ENCODE measurements at places on chromosomes 6 and 20. TPM values are rescaled to one million over a fixed set of nuclear protein-coding genes. Genes with fewer than 3 reads are reported as not detected.

Gene MCCD1
- total RNA-seq = not detected

Gene ZSCAN9
- 14.9 TPM for total RNA-seq

DNA sequence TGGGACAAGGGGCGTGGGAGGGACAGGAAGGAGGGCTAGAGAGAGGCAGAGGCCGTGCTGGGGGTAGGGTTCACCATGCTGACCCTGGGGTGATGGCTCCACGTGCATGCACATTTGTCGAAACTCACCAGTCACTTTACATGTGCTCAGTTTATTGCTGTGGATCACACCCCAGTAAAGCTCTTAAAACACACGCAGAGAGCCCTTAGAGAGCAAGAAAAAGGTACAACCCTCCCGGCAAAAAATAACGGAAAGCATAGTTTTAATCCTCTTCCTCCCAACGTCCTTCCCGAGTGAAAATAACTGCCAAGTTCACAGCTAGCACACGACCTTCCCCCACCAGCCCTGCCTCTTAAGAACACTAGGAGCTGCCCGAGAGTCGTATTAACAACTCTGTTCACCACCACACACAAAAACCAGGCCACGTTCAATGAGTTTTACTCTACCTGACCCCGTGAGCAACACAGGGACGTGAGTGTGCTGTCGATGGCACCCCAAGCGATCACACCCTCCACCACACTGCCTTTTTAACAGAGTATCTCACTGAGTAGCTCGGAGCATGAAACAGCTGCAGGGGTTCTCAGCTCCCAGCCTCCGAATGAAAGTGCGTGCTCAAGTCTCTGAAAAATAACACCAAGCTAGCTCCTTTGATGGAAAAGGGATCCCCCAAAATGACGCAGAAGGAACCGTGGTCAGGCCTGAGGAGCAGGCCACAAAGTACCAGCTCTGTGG is 39.7 kb downstream of the TAF4 start:
- no peak for DNase-seq

DNA sequence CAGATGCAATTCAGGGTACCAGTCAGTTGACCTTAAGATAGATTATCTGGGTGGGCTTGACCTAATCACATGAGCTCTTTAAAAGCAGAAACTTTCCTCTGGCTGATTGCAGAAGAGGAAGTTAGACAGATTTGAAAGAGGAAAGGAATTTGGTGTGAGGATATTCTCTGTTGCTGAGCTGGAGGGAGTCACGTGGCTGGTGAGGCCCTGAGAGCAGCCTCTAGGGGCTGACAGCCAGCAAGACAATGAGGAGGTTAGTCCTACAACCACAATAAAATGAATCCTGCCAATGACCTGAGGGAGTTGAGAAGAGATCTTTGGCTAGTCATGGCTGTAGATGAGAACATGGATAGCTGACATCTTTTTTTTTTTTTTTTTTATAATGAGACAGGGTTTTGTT is 87.0 kb upstream of the B3GAT2 start:
- no peak for DNase-seq

DNA sequence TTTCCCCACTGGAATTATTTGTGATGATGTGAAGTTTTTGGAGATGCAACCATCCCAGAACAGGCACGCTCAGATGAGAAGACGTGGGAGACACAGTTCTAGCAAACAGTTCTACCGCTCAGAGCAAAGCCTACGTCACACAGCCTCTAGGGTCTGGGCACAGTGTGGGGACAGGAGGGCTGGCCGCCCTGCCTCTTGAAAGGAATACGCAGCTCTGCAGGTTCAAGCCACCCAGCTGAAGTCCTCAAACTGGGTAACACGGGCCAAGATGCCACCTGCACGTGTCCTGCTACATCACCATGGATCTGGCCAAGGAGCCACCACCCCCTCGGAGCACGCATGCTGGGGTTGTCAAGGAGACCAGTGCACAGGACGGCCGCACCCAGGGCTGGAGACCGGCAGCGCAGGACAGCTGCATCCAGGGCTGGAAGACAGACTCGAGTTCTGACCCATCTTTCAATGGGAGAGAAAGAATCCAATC is 75.0 kb downstream of the NOL4L start:
- DNase-seq = no peak

- no peak for DNase-seq
Measured at GRCh38 chr20:57484772-57485171, 40.2 kb downstream of the CTCFL start.

Gene PLA2G7
- total RNA-seq = not detected

Gene ILRUN
- total RNA-seq = 50.2 TPM

Gene TIAM2
- 11.2 TPM for total RNA-seq

Gene TRIM10
- total RNA-seq = not detected

- DNase-seq = no peak
Measured at GRCh38 chr6:86683132-86683908, 254.0 kb upstream of the HTR1E start.

DNA sequence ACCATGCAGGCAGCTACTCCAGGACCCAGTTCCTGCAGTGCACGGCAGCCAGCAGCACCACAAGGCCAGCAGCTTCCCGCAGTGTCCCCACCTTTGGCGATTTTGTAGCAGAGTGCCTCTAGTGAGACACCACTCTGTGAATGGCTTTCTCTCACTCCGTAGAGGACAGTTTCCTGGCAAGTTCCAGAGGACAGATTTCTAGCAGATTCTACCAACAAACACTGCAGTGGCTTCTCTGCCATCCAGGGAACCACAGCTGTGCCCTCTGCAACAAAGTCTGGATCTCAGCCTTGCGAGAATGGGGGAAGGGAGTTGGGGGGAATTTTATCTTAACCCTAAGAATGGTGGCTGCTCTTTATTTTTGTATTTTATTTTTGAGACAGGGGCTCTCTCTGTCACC is 28.7 kb downstream of the SNHG17 start:
- DNase-seq = no peak

Gene VEGFA
- total RNA-seq = 59.5 TPM

- no peak for DNase-seq
Measured at GRCh38 chr6:117559299-117559698, 43.0 kb downstream of the GOPC start.

DNA sequence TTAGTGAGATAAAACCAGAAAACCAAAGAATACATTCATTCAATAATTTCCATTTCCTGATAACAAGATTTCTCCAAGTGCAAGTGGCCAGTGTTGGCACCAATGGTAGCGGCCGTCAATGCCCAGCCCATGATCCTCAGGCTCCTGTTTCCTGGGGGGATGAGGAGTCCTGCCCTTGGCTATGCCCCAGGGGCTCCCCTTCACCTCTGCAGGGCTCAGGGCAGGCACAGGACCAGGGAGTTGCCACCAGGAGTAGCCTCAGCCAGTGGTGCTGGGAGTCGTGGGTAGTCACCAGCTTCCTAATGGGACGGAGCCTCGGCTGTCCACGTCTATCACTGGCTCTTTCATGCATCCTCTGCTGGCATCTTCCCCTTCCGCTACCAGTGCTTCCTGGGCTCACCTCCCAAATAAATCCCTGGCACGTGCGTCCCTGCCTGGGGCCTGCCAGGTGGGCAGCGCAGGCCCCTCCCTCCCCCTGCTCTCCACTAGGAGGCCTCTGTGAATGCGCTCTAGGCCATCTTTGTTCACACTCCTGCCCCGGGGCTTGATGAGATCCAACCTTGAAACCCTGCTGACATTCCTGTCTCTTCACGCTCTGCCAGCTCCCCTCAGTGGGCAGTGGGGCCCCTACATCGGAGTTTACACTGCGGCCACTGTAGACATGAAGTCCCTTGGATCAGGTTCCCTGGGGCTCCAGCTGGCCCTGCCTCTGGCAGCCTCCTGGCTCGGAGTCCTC is 215.7 kb downstream of the SYNDIG1 start:
- DNase-seq = peak; percentile 69

Gene BTN3A1
- 21.1 TPM for total RNA-seq
